ENCODE measurements at places on chromosomes 5 and 9. TPM values are rescaled to one million over a fixed set of nuclear protein-coding genes. Genes with fewer than 3 reads are reported as not detected.

DNA sequence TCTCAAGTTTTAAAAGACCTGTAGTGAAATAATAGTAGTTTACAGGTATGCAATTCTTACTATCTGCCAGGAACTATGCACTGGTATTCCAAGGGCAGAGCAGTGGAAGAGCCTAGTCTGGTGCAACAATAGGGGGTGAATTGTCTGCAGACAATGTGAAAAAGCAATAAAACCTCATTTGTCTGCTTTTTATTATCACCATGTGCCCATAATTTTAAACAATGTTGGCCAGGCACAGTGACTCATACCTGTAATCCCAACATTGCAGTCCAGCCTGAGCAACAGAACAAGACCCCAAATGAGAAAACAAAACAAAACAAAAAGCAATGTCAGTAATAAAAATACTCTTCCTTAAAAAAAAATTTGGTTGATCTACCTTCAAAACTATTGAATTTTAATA lies 12.2 kb upstream of the SLC44A1 start:
- peak; percentile 37 for DNase-seq

GRCh38 chr9:106874031-106874430 lies 11.1 kb downstream of the ZNF462 start:
- DNase-seq, result no peak

DNA sequence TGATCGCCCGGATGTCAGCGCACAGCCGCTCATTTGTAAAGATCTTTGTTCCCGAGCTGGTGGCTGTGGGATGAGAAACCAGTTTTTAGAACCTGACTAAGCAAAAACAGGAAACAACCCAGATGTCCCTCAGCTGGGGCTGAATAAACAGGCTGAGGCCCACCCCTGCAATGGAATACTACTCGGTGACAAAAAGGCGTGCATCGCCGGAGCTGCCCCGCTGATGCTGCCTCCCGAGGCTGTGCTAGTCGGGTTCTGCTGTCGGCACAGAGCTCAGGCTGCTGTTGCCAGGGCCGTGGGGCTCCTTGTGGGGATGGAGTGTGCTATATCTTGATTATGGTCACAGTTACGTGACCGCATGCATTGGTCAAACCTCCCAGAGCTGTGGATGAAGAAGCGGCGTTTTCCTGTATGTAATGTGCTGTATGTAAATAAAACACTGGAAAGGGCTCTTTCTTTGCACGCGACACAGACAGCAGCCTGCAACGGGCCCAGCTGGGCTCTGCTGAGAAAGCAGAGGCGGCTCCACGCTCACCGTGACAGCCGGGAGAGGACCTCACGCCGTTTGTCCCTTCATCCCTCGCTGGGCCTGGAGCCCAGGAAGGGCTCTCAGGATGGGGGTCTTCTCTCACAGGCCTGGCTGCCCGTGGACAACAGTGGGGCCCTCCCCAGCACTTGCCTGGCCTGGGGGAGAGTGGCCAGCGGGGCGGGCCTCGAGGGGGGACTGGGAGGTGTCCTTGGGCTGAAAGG lies 51.5 kb upstream of the RNU6ATAC start:
- DNase-seq, result no peak

- DNase-seq, result peak; percentile 100
These were observed 240.7 kb upstream of the NREP start for GRCh38 chr5:111997711-111998110.

Gene NPR3
- total RNA-seq, result 97.0 TPM
